ENCODE measurements at places on chromosomes 16 and 17. TPM values are rescaled to one million over a fixed set of nuclear protein-coding genes. Genes with fewer than 3 reads are reported as not detected.

DNA sequence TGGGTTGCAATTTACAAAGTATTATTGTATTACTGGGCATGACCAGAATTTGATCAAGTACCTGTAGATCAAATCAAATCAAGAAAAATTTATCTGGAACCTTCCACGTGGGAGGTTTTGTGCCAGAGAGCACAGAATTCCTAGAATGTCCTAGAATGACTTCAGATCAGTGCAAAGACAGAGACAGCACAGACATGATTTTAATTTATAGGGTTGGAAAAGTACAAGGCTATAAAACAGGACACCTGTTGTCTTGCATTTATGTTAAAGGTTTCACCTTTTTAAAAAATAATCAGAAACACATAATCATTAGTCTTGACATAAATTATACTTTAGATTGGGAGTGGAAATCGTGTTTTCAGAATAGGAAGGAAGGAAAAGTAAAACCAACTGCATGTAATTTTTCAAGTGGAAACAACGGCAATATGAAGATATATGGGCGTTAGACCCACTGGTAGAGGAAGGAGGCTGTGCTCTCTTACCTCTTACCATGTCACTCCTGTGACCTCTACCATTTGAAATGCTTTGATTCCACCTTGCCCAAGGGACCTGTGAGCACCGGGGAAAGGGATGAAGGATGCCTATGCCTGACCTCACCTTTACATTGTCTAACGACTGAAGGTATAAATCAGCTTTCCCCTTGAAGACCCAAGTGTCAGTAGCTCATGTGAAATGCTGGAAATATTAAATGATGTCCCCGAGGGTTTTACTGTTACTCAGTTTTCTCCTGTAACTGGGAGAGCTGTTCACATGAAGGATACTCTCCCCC, 100.4 kb downstream of the SNX11 start:
- DNase-seq: no peak

- DNase-seq: no peak
Observed at GRCh38 chr16:23676924-23677480, 1.7 kb upstream of the PLK1 start.

Gene GPR179
- total RNA-seq: 0.05 TPM

GRCh38 chr16:86072328-86073102, 173.6 kb downstream of the IRF8 start:
- DNase-seq: peak; percentile 32

Gene TBC1D3C
- not detected for total RNA-seq

GRCh38 chr17:13537167-13537731, 64.5 kb downstream of the HS3ST3A1 start:
- DNase-seq: no peak

DNA sequence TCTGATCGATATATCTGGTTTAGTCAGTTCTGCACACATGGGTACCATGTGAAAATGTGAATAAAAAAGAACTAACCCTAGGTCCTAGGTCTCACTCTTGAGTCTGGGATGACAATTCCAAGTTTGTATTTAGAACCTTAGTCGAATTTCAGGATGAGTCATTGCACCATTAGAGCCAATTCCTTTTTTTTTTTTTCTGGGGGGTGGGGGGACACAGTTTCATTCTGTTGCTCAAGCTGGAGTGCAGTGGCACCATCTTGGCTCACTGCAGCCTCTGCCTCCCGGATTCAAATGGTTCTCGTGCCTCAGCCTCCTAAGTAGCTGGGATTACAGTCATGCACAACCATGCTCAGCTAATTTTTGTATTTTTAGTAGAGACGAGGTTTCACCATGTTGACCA, 41.6 kb downstream of the SPAG9 start:
- no peak for DNase-seq

Gene TBC1D3H
- total RNA-seq: not detected

DNA sequence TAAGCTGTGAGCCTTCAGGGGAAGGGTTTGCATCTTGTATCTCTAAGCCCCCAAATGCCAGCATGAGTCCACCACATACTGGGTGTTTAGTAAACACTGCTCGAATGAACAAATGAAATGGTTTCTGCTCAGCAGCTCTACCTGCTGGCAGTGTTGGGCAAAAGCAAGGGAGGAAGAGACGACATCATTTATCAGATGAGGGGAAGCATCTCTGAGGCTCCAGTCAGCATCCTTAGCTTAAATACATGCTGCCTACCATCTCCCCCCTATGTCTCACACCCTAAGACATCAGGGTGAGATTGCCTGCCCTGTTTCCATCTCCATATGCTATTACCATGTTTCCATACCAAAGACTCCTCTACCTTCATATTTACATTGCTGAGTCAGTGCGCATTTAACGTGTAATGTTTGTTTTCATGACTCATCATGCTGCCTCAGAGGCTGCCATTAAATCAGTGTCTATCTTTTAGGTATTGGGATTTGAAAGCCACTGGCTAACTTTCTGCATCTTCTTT, 379.8 kb downstream of the UTP18 start:
- no peak for DNase-seq

Gene USP6
- 1.3 TPM for total RNA-seq

GRCh38 chr17:16932156-16932555, 39.8 kb downstream of the TNFRSF13B start:
- no peak for DNase-seq

DNA sequence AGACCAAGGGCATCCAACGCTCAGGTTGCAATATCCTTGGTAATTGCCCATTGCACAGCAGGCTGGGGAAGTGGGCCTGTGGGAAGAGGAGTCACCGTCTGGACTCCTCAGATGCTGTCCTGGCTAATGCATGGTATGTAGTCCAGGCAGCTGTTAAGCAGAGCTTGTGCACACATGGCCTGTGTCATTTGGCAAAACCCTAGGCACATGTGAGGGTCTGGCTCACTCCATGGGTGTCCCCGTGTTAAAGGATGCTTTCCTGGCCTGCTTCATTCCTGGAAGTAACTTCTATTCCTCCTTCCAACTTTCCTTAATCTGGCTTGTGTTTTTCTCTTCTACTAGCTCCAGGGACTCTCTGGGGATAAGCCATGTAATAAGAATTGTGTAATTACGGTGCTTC, 378.0 kb upstream of the CA10 start:
- no peak for DNase-seq

Gene CEP112
- total RNA-seq: 14.2 TPM

DNA sequence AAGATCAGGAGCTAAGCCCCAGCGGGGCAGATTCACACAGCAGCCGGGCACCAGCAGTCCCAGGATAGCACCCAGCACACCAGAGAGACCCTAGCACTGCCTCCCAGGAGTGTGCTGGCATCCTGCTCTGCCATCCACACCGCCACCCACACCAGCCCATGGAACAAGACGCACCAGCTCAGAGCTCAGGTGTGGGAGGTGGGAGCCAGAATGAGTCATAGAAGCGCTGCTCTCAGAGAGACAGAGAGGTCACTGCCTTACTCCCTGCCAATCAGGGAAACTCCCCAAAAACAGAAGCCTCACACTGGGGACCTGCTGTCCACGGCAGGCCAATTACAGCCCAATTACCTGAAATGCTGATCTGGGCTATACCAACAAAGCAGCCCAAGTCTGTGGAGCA, 64.9 kb downstream of the CDYL2 start:
- DNase-seq: no peak

GRCh38 chr16:87201052-87201451, 116.1 kb downstream of the C16orf95 start:
- no peak for DNase-seq

- DNase-seq: peak; percentile 46
Observed at GRCh38 chr16:31488468-31489297, 5.8 kb downstream of the SLC5A2 start.

DNA sequence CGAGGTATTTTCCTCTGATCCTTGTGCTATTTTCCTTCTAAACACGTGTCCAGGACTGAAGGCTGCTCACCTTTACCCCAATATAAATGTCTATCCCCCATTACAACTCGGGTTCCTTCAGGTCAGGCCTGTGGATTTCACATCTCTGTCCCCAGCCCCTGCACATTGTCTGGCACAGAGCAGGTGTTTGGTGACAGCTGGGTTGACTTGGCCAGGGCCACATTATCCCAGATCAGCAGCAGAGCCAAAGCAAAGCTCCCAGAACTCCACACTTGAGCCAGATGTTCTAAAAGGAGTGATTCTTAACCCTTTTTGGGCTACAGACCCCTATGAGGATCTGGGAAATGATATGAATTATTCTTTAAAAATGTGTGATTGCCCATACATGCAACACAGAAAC, 18.0 kb upstream of the SPATA32 start:
- DNase-seq: no peak

DNA sequence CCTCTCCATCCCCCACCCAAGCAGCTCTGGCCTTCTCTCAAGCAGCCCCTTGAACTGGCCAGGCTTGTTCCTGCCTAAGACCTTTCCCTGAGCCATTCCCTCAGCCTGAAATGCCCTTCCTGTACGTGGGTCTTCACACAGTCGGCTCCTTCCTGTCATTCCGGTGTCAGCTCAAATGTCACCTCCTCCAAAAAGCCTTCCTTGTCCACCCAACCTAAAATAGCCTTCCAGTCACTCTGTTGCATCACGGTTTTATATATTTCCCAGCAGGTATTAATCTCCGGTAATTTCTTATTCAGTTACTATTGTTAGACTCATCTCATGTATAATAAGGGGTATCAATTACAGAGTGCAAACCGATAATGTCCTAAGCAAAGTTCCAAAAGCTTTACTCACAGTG, 51.8 kb downstream of the C17orf67 start:
- DNase-seq: no peak

- DNase-seq: no peak
Observed at GRCh38 chr17:43757171-43757660, 1.4 kb downstream of the SOST start.

GRCh38 chr17:78361225-78361701, 1.4 kb upstream of the SOCS3 start:
- no peak for DNase-seq

- no peak for DNase-seq
Observed at GRCh38 chr16:65531475-65531874, 409.6 kb upstream of the CDH11 start.

GRCh38 chr16:46762583-46762982, 14.4 kb upstream of the MYLK3 start:
- no peak for DNase-seq

- no peak for DNase-seq
Observed at GRCh38 chr17:39208136-39208535, 8.1 kb downstream of the RPL19 start.

- no peak for DNase-seq
Observed at GRCh38 chr16:58109330-58109729, 19.9 kb downstream of the CFAP20 start.

DNA sequence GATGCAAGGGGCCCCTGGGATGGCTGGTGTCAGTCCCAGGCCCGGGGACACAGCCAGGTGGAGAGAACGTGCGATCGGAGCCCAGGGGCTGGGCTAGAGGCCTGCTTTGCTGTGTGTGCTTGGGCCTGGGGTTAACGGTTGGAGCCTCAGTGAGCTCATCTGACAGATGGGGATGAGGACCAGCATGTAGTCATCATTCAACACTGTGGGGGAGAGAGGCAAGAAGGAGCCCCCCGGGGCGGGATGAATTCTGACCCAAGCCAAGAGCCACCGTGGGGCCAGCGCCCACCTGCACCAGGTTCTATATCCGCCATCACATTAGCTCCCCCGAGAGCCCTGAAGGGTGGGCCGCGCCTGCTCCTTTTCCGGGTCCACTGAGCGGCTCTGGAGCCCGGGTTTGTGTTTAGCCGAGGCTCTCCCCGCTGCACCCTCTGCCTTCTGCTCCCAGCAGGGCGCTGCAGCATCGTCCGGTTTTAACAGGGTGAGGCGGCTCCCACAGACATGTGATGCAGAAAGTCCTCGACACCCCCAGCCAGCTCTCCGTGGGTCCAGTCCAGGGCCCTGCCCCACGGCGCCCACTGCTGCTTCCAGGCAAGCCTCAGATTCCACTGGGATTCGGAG, 365.7 kb downstream of the SEC14L1 start:
- DNase-seq: no peak

Gene KRTAP9-9
- total RNA-seq: not detected

DNA sequence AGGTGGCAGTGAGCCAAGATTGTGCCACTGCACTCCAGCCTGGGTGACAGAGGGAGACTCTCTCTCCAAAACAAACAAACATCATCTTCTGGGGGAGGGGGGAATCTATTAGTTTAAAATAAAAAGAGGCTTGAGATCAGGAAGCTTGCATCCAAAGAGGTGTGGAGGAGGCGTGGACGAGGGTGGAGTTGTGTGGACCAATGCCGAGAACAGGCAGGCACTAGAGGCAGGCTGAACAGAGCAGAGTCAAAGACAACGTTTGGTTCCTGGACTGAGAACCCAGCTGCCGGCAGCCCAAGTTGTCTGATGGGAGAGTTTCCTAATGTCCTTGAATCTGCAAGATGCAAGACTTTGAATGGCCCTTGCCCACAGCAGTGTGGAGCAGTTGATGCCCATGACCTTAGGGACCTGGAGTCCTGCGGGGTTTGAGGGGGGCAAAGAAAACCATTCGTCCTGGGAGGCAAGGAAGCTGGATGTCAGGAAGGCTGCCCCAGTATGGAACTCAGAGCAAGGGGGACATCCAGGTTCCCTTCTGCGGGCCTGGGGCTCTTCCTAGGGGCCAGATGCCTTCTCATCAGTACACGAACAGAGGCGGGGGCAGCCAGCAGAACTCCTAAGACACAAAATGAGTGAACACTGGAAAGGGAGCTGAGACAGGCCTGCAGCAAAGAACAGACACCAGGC, 9.2 kb downstream of the TBC1D16 start:
- no peak for DNase-seq
